ENCODE measurements at places on chromosomes 6 and 20.
A peak's percentile ranks its signal among the peaks of the same experiment; 100 is the strongest.

- DNase-seq: no peak
Observed at GRCh38 chr20:61555566-61555965, 303.5 kb downstream of the CDH4 start.

DNA sequence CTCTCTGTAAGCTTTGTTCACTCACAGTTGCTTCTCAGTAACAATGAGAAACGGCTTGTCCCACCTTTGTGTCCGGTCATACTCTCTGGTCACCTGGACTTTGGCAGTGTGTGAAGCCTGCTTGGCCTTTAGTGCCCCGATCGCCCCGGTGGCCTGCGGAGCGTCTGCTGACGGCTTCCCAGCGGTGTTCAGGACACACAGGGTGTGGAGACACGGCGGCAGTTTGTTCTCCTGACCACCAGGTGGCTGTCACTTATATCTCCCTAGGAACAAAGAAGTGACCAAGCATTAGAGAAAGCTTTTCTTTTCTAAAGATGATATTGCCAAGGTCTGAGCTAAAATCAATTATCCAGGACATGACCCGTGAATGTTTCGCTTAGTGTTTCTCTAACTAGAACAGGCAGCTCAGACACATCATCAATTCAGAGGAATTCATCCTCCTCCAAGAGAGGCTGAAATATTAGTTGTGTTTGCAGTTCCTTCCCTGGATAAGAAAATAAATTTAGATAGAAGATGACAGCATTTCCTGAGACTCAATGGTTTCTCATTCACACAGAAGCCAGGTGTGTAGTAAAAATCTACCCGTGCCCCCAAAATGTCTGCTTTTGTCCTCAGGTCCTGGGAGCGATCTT, 167.4 kb upstream of the THBS2 start:
- no peak for DNase-seq

DNA sequence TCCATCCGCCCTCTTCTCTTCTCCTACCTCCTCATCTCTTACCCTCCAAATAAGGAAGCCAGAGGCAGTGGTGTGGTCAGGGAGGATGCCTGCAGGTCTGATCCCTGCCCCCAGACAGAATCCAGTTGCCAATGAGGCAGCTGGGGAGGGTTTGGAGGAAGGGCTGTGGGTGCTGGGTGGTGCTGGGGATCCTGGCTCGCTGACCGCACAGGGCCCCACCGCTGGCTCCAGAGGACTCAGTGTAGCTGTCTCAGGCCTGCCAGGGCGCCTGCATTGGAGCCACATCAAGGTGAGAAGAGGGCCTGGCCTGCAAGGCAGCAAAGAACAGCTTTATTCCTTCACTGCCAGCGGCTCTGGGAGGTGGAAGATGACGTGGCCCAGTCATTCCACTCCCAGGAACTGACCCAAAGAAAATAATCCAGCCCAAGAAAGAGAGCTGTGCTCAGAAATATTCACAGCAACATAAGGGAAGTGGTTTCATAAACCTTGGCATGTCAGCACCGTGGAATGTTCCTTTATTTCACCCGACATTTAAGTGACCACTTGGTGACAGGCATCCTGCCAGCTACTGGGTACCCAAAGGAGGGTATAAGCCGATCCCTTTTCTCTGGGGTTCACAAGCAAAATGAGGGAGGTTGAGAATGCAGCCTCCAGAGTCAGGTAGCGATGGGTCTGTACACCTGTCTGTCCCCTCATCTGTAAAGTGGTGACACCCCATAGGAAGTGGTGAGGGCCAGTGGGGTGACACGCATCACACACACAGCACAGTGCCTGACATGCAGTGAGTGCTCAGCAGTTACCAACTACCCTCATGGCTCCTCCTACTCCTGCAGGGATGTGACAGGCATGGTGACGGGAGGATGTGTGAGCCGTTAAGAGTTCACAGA, 125.1 kb downstream of the SNX5 start:
- DNase-seq: no peak

DNA sequence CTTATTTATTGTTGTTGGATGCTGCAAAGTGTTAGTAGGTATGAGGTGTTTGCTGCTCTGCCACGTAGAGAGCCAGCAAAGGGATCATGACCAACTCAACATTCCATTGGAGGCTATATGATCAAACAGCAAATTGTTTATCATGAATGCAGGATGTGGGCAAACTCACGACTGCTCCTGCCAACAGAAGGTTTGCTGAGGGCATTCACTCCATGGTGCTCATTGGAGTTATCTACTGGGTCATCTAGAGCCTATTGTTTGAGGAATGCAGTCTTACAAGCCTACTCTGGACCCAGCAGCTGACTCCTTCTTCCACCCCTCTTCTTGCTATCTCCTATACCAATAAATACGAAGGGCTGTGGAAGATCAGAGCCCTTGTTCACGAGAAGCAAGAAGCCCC, 12.1 kb downstream of the MICB start:
- no peak for DNase-seq

GRCh38 chr20:1322511-1323245, 6.3 kb downstream of the SDCBP2 start:
- DNase-seq: peak; percentile 44

DNA sequence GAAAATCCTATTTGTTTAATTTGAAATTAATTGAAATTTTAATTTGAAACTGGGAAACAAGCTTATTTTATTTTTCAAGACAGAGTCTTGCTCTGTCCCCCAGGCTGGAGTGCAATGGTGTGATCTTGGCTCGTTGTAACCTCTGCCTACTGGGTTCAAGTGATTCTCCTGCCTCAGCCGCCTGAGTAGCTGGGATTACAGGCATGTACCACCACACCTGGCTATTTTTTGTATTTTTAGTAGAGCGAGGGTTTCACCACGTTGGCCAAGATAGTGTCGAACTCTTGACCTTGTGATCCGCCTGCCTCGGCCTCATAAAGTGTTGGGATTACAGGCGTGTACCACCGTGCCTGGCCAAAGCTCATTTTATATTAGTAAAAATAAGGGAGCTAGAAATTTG, 4.2 kb downstream of the SRSF3 start:
- no peak for DNase-seq

DNA sequence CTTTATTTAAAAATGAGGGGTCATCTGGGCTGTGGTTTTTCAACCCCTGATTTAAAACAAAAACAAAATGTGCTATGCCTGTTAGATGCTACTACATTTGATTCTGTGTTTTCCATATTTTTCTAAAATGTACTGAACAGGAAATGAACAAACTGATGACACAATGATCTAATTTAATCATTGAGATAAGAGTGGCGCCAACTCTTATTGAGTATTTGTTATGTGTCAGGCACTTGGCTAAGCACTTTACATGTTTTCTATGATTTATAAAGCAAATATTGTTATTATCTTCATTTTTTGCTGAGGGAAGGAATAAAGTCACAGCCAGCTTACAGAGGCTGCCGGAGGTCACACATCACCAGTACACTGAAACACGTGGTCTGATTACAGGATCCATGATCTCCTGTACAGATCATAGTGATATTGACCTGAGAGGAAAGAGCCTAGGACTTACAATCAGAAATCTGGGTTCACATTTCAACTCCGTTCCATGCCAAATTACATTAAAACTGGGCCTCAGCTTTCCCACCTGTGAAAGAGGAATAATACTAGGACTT, 166.7 kb downstream of the ESR1 start:
- DNase-seq: no peak

DNA sequence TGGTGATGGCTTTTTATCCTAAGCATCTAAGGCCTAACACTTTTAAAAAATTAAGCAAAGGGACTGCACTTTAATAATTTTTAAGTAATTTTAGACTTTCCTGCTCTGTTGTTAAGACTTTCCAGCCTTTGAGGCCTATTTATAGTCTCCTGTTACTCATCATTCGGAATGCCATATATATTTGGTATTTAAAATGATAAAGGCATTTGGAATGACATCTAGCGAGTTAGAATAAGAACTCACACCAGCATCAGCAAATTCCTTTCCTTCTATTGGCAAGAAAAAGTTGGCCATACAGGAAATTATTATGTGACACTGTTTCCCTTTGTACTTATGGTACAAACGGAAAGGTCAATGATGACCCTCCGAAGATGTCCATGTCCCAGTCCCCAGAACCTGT, 88.1 kb upstream of the STMND1 start:
- no peak for DNase-seq

- peak; percentile 96 for DNase-seq
Observed at GRCh38 chr20:54132612-54133433, 41.0 kb downstream of the CYP24A1 start.

DNA sequence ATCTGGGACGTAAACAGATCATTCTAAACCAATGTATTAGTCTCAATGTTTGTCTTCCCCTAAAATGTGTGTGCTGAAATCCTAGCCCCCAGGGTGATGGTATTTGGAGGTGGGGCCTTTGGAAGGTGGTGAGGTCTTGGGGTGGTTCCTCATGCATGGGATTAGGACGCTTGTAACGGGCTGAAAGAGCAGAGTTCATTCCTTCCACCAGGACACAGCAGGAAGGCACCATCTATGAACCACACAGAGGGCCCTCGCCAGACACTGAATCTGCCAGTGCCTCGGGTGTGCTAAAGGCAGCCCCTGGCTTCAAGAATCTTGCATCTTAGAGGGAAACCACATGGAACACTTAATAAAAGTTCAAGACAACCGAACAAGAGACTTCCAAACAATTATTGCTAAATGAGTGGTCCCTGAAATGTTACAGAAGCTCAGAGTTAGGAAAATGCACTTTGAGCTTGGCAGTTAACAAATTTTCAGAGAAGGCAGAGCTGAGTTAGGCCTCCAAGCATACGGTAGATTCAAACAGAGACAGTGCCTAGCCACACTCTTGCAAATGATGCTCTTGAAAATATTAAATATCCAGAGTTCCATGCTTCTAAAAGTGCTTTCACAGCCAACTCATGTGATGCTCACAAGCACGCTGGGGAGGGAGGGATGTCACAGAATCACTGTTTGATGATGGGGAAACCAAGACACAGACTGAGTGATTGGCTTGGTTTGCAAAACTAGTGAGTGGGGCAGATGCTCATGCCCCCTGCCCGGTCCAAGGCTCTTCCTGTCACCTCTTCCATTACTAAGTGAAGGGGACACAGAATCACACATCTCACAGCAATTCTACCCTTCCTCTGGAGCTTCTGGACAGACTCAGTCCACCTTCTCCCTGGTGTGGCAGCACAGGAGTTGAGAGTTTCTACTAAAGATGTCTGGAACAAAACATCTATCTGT, 27.4 kb downstream of the TBC1D7 start:
- no peak for DNase-seq

GRCh38 chr6:20403070-20403765, 1.5 kb downstream of the E2F3 start:
- DNase-seq: peak; percentile 97

GRCh38 chr6:33424855-33425667, 5.2 kb downstream of the SYNGAP1 start:
- DNase-seq: no peak

DNA sequence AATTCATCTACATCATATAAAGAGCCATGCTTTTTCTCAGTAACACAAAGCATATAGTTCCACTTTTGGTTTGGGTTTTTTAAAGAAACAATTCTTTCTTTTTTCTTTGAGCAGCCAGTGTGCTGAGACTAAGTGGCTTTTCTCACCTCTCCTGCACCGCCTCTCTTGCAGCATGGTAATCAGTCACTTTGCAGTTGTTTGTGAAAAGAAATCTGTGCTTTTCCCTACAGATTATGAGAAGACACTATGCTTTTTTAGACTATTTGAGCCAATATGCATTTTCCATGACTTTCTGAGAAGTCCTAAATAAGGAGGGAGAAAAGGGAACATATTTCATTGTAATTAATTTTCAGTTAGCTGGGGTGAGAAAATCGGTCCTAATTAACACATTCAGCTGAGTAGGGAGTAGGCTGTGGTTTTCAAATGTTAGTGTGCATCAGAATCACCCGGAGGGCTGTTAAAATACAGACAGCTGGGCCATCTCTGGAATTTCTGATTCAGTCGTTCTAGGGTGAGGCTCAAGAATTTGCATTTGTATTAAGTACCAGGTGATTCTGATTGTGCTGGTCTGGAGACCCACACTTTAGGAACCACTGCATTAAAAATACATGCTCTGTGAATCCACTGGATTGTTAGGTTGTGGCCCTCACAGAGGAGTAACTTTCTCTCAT, 155.2 kb downstream of the TINAG start:
- DNase-seq: no peak

- peak; percentile 66 for DNase-seq
Observed at GRCh38 chr6:39225946-39226437, 3.3 kb downstream of the KCNK5 start.

GRCh38 chr6:11428895-11429294, 108.7 kb upstream of the TMEM170B start:
- DNase-seq: no peak

DNA sequence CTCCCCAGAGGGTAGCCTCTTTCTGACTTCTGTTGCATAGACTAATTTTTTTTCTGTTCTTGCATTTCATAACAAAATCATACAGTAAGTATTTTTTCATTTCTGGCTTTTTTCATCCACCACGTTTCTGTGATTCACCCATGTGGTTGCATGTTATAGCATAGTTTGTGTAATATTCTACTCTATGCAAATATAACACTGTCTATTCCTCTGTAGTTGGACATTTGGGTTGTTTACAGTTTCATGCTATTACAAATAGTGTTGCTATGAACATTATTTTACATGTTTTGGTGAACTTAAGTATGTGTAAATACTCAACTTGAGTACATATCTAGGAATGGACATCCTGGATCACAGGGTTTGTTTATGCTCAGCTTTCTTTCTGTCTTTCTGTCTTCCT, 187.2 kb upstream of the KCNG1 start:
- DNase-seq: no peak

- DNase-seq: no peak
Observed at GRCh38 chr6:52500238-52501129, 76.4 kb downstream of the TRAM2 start.

DNA sequence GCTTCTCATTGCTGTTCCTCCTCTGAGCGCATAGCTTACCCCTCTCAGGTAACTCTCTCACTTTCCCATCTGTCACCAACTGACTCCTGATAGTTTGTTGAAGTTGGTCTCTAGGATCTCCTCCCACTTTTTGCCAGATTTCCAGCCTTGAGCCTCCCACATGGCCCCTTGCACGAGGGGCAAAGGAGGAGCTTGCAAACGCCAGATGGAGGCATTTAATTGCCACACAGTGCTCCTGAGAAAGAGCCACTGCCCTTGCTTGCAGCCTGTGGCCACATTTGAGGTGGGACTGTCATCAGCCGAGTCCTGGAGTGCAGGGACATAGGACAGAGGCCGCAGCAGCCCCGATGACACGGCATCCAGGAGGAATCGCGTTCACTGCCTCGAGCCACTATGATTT, 348.7 kb downstream of the SMOC2 start:
- DNase-seq: no peak

GRCh38 chr6:109053336-109053735, 41.3 kb downstream of the SESN1 start:
- no peak for DNase-seq

GRCh38 chr6:163165155-163165910, 249.2 kb upstream of the QKI start:
- DNase-seq: no peak

GRCh38 chr20:14337400-14338171, at the start of gene FLRT3:
Gene FLRT3 (minus strand): TSS chr20:14337612. CDS start chr20:14327506, 10,106 bp downstream.
- DNase-seq: peak; percentile 36

DNA sequence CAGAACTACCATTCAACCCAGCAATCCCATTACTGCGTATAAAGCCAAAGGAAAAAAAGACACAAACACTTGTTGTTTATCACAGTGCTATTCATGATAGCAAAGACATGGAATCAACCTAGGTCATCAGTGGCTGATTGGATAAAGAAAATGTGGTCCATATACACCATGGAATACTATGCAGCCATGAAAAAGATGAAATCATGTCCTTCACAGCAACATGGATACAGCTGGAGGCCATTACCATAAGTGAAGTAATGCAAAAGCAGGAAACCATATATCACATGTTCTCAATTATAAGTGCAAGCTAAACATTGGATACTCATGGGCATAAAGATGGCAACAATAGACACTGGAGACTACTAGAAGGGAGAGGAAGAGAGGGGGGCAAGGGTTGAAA, 299.6 kb downstream of the ADGRG6 start:
- DNase-seq: no peak
